T-helper 17 cell (primary cell): ENCODE measurements at places on chromosomes 2 and 18. TPM values are rescaled to one million over a fixed set of nuclear protein-coding genes. Genes with fewer than 3 reads are reported as not detected.

VIT gene
- total RNA-seq, result not detected

LDLRAD4 gene
- 120 TPM for total RNA-seq

PSMA8 gene
- 0.52 TPM for total RNA-seq

SPR gene
- 1.1 TPM for total RNA-seq

FAM161A gene
- 2.1 TPM for total RNA-seq

GRCh38 chr2:120466704-120467054 lies 120.7 kb downstream of the INHBB start:
- no peak for DNase-seq
- H3K27me3 ChIP-seq, result peaks cover 21% of the 10 kb centered on the region
- H3K27ac ChIP-seq, result no peak overlapping the region

GRCh38 chr2:84972207-84972783 lies 1.3 kb downstream of the KCMF1 start:
- DNase-seq, result no peak
- no peaks in the 10 kb centered on the region for H3K27me3 ChIP-seq
- peaks cover 39% of the 10 kb centered on the region for H3K4me1 ChIP-seq
- H3K27ac ChIP-seq, result peak overlapping the region; percentile 98

- H3K27me3 ChIP-seq, result no peaks in the 10 kb centered on the region
- peaks cover 2% of the 10 kb centered on the region for H3K4me1 ChIP-seq
- no peak for DNase-seq
- no peak overlapping the region for H3K27ac ChIP-seq
- H3K36me3 ChIP-seq, result peaks cover 2% of the 10 kb centered on the region
Measured at GRCh38 chr2:171174075-171174474, 13.4 kb upstream of the TLK1 start.

- H3K36me3 ChIP-seq, result peaks cover 7% of the 10 kb centered on the region
- peak overlapping the region; percentile 100 for H3K27ac ChIP-seq
- no peak for DNase-seq
- peaks cover 25% of the 10 kb centered on the region for H3K4me1 ChIP-seq
- H3K4me3 ChIP-seq, result no peak overlapping the region
Measured at GRCh38 chr2:197437380-197437779, 2.6 kb upstream of the SF3B1 start.

DNA sequence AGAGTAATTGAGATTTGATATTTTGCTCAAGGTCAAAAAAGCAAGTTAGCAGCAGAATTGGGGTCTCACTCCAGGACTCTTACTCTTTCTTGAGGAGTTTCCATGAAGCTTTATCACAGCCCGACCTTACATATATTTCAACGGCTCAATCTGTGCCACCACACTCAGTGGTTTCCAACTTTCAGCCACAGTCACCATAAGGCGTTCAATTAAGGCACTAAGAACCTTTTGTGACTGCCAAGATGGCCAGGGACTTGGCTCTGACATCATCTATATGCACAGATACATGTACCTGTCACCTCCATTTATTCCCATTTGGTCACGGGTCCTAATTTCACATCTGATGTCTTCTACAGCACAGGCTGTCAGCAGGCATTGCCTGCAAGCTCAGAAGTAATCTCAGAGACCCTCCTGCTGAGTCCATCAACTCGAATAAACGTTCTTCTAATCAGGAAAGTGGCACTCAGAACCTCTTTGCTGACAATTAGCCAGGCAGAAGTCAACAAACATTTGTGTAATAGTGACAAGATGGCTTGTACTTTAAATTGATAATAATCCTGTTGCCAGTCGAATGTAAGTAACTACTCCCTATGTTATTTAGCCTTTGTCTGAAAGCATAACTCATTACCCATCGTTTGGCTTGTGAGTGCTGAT lies 16.1 kb downstream of the DYTN start:
- no peak overlapping the region for H3K4me3 ChIP-seq
- no peaks in the 10 kb centered on the region for H3K36me3 ChIP-seq
- H3K27ac ChIP-seq, result no peak overlapping the region
- peaks cover 2% of the 10 kb centered on the region for H3K4me1 ChIP-seq

DNA sequence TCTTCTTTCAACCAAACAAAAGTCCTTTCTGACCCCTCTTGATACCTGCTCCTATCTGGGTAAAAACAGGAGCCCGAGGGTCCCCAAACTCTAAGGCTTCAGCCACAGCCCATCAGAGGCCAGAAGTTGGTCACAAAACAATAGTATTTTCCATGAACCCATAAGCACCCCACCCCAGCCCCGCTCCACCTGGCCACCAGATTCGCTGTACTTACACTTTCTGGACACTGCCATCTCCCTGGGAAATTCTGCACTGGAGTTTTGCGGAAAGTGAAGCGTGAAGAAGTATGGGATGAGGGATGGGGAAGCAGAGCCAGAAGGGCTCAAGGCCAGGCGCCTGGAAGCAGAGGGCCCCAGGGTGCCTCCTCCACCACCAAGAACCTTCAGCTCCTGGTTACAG lies 5.2 kb upstream of the RUFY4 start:
- peaks cover 2% of the 10 kb centered on the region for H3K36me3 ChIP-seq
- peaks cover 67% of the 10 kb centered on the region for H3K27me3 ChIP-seq
- H3K4me1 ChIP-seq, result peaks cover 6% of the 10 kb centered on the region
- no peak overlapping the region for H3K27ac ChIP-seq
- DNase-seq, result no peak

GRCh38 chr18:58417752-58418151 lies 211.1 kb downstream of the ALPK2 start:
- H3K36me3 ChIP-seq, result no peaks in the 10 kb centered on the region
- no peak for DNase-seq
- H3K4me3 ChIP-seq, result no peak overlapping the region
- no peak overlapping the region for H3K27ac ChIP-seq

DNA sequence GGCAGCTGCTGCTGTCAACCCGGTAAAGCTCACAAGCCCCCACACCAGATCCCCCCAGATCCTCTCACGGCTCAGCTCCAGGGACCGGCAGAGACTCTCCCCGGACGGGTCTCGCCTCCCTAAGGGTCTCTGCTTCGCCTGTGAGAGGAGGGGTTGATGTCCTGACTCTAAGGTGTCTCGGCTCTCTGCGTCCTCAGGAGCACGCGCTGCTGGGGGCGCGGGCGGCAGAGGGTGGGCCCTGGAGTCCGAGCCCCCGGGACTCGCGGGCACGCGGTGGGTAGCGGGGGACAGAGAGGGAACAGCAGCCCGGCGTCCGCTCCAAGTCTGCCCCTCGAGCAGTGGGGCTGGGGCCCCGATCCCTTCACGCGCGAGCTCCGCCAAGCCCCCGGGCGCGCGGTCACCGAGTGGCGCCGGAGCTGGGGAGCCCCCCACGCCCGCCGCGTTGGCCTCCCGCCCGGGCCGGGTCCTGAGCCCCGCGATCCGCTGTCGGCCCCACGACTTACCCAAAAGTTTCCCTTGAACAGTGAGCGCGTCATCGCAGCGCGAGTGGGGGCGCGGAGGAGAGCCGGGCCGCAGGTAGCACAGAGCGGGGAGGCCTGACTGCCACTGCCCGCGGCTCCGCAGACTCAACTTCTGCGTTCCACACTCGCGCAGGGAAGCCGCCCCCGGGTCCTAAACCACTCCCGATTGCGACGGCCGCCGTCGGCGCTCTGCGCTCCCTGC lies at the start of gene PSTPIP2:
PSTPIP2 (minus strand) TSS at position 608 of the 723 bp plus-strand sequence; CDS start at position 536, 72 bp downstream.
- DNase-seq, result peak; percentile 46
- peak within 1 kb of the TSS; percentile 84 for H3K4me3 ChIP-seq
- no peaks in the 10 kb centered on the region for H3K36me3 ChIP-seq
- peak within 1 kb of the TSS; percentile 70 for H3K27ac ChIP-seq
- peaks cover 24% of the 10 kb centered on the region for H3K4me1 ChIP-seq

- H3K27me3 ChIP-seq, result peaks cover 7% of the 10 kb centered on the region
- DNase-seq, result no peak
- H3K27ac ChIP-seq, result no peak overlapping the region
- H3K36me3 ChIP-seq, result no peaks in the 10 kb centered on the region
Measured at GRCh38 chr2:180202467-180202951, 195.4 kb upstream of the CWC22 start.

DNA sequence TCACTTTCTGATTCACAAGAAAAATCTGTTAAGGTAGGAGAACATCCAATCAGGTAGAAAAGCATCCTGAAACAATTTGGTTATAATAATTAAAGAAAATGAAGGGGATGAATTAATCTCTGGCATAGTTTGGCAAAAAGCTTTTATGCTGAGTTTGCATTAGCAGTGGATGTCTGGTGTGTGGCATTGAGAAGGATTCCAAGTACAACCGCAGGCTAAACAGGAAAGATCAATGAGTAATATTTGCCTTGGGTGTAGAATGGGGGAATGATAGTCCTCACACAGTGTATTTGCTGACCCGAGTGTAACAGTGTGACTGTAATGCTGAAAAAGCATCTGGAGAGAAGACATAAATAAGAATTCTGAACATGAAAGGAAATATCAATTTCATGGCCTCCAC lies 68.3 kb upstream of the SESTD1 start:
- H3K27me3 ChIP-seq, result no peaks in the 10 kb centered on the region
- no peak overlapping the region for H3K4me3 ChIP-seq
- no peak overlapping the region for H3K27ac ChIP-seq
- no peak for DNase-seq
- no peaks in the 10 kb centered on the region for H3K4me1 ChIP-seq

GRCh38 chr2:223114170-223114569 lies 62.2 kb downstream of the KCNE4 start:
- no peak overlapping the region for H3K27ac ChIP-seq
- no peak overlapping the region for H3K4me3 ChIP-seq
